ENCODE measurements at places on chromosomes 2 and 18. TPM values are rescaled to one million over a fixed set of nuclear protein-coding genes. Genes with fewer than 3 reads are reported as not detected.

Gene ZNF407
- total RNA-seq: 10.7 TPM

Gene SPEG
- total RNA-seq: 119 TPM

Gene MEIS1
- total RNA-seq: 40.1 TPM

Gene STPG4
- not detected for total RNA-seq

Gene HYCC2
- 14.5 TPM for total RNA-seq

Gene EFHD1
- total RNA-seq: 26.3 TPM

Gene TDRD15
- not detected for total RNA-seq

DNA sequence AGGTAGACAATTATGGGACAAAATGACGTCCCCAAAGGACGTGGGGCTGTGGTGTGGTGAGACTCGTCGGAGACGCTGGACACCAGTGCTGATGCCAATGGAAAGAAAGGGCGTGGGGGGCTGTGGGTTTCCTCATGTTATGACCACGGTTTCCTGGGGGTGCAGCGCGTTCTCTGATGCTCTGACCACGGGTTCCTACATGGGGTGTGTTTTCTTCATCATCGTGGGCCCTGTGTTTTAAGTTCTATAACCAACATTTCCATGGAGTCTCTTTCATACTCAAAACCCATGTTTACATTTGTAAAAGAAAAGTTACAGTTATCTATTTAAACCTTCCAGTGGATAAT is 141.6 kb downstream of the RTP5 start:
- no peak for DNase-seq

DNA sequence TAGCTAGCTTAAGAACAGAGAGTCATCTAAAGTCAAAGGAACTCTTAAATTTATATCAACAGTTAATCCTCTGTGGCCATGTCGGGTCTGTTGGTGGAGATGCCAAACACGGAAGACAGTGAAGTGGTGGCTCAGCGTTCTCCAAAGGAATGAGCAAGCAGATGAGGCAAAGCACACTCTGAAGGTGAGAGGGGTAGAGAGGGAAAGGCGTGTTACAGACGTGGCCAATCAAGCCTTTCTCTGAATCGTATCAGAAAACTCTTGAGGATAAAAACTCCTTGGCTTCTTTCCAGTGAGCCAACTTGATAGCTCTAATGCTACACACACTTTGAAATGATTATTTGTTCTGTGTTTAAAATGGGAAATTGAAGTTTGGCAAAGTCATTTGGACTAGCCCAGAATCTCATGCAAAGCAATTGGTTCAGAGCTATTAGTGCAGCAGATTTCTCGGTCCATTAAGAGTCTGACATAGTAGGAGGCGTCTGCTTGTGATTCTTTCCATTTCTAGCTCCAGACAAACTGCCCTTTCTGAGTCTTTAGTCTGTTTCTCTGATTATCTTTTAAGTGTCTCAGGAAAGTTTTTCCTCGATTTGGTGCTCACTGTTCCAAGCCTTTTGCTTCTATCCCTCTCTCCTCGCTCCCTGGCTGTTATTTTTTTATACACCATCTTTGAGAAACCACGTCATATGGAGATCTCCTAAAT is 57.5 kb upstream of the CPO start:
- no peak for DNase-seq

DNA sequence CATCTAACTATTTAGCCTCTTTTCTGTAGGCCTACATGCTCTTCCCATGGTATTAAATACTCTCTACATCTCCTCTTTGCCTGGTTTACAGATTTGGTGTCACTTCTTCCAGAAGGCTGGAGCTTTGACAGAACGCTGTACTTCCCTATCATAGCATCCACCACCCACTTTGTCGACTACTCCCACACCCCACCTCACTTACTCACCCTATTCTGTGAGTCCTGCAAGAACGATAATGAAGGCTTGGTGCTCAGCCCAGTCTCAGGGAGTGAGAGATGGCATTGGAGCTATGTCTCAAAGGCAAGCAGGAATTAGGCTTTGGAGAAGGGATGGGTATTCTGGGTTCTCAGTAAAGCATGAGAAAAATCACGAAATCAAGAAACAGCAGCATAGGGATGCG is 20.3 kb upstream of the KDM3A start:
- no peak for DNase-seq

GRCh38 chr2:32591669-32592463 is 36.0 kb upstream of the TTC27 start:
- no peak for DNase-seq

DNA sequence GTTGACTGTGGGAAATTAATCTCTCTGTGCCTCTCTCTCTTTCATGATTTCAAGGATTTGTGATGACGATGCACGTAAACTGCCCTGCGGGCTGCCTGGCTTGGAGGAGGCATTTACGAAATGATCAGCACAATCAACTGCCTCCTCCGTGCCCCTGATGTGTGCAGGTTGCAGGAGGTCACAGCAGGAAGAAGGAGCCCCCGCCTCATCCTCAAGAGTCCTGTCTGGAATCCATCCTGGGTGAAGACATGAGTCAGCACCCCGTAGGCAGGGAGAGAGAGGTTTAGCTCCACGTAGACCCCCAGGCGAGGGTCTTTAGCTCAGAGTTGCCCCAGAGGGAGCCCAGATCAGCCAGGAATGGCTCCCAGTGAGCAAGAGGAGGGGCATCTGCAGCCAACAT is 17.1 kb upstream of the TEX51 start:
- no peak for DNase-seq

- DNase-seq: peak; percentile 25
These were observed at the start of gene SCN1A for GRCh38 chr2:166127217-166128155. Gene SCN1A, minus strand, starts transcription at chr2:166128020. Its CDS starts 54,399 bp downstream, at chr2:166073621.

GRCh38 chr2:222707689-222708273 is 36.3 kb downstream of the MOGAT1 start:
- no peak for DNase-seq

DNA sequence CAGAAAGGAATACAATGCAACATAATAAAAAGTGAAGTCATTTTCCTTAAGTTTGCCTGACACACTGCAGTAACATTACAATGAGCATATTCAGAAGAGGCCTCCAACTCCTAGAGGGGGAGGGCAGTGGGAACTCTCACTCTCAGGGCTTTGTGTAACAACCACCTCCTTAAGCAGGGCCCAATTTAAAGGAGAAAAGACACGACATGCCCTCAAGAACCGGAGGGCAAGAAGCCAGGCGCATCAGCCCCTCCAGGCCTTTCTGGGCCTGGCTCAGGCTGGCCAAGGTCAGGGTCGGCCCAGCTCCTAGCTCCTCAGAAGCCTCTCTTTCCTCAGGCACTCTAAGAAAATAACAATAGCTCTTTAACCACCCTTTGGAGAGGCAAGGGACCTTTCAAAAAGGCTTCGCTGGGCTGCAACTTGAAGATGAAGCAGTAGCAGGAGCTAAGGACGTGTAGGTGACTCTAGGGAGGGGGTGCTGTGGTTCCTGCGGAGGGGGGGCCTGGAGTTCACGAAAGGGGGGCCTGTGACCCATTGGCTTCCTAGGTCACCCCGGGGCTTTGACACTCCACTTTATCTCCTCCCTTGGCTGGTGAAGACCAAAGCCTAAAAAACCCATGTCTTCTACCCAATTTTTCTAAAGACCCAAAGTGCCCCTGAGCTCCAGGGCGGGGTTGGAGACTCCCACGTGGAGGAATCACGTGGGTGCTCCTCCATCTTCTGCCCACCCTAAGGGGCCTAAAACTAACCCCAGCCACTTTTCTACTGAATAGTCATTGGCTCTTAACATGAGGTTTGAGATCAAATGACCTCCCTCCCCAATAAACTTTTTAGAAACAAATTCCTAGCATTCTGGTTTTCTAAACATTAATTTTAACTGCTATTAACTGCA is 13.3 kb downstream of the SERTAD2 start:
- no peak for DNase-seq

- DNase-seq: no peak
These were observed 20.5 kb downstream of the RAB11FIP5 start for GRCh38 chr2:73092146-73092783.

DNA sequence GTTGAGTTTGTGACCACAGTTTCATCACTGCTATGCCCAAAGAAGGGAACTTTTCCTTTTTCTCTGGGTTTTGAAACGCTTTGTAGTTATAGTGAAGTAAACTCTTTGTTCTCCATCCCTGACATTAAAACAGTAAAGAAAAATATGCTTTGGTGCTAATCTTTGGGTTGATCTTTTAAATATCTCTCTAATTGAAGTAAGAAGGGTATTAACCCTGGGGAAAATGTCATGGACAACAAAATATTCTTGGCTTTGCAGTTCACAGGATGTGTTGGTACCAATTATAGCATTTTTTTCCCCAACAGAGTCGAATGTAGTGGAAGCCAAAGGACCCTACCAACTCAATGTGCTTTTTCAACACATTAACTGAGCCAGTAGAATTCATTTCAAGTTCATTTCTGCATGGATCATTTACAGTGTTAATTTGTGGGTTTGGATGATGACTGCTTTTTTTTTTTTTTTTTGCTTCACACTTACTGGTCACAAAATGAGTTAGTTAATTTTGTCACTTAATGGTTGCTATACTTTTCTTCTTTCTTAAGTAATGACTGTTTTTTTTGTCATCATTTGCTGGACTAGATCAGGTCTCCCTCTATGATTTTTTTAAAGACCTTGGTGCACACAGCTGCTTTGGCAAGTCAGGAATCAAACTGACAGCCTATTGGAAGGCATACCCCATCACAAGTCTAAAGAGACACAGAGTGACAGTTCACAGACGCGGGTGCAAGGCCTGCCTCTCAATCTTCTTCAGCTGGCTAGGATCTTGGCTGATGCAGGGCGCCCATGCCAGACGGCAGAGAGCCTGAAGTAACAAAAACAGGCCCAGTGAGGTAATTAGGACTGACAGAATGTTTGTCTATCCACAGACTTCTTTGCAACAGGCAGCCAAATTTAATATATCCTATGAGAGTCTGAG is 98.8 kb upstream of the MMADHC start:
- DNase-seq: no peak

GRCh38 chr2:10765914-10766313 is 44.5 kb downstream of the ATP6V1C2 start:
- DNase-seq: no peak

DNA sequence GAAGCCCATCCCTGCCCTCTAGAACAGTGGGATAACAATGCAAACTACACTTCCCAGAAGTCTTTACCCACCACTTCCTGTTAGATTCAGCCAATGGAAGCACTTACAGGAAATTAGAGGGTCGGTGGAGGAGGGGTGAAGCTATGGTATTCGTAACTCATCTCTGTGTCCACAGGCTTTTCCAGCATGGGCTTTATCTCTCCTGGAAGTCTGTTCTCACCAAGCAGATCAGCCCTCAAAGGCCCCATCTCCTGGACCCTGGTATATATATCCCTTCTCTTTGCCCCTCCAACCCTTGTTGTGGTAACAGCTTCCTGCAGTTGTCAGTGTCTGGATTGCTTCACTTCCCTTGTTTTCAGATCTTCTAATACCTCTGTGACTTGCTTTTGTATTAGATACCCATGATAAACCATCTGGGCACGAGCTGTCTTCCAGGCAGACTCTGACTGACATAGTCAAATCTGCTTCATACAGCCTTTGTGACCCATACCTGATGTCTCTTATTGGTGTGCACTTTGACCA is 475.0 kb upstream of the POU3F3 start:
- DNase-seq: no peak

DNA sequence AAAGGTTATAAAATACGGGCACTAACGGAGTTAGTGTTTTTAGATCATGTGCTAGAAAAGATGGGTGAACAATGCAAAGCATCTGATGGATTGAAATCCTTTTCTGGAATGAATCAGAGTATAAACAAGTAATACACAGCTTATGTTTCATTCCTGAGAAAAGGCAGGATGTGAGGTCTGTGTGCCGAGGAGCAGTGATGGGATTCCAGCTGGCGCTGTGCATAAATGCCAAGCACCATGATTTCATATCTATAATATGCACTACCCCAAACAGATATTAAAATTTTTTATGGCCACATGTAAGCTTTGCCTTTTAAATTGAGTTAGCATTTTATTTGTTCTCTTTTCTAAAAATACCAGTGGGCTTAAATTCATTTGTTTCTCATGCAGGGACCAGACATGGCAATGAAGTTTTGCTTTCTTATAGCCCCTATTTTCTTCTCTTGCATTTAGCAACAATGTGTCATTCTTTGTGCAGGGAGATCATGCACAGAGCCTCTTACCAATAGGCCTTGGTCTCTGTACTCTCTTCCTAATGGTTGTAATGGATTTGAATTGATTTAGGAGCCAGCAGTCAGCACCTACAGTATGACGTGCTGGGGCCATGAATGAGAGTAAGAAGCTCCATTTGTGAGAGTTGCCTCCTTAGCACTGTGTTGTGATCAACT is 323.9 kb downstream of the SLC8A1 start:
- DNase-seq: no peak

- DNase-seq: no peak
These were observed 62.9 kb downstream of the DIS3L2 start for GRCh38 chr2:232024457-232024856.

DNA sequence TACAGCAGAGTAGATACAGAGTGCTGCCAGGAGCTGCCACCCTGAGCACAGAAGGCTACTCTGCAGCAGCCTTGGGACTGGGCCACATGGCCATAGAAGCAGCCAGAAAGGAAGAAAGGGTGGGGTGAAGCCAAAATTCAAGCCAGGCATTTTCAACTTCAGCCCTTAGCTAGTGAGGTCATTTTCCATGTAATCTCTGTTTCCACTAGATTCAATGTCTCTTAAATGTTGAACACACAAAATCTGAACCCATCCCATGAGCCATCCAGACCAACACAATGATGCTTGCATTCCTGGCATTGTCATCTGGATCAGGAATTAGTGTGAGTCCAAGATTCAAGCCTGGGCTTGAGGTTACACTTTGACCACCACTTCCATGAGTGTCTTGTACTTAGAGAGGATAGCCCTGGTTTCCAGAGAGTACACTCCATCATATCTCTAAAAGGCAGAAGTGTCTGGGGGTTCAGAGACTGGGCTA is 243.6 kb downstream of the OSR1 start:
- DNase-seq: no peak

GRCh38 chr2:208373460-208374089 is 33.0 kb upstream of the PTH2R start:
- DNase-seq: no peak

DNA sequence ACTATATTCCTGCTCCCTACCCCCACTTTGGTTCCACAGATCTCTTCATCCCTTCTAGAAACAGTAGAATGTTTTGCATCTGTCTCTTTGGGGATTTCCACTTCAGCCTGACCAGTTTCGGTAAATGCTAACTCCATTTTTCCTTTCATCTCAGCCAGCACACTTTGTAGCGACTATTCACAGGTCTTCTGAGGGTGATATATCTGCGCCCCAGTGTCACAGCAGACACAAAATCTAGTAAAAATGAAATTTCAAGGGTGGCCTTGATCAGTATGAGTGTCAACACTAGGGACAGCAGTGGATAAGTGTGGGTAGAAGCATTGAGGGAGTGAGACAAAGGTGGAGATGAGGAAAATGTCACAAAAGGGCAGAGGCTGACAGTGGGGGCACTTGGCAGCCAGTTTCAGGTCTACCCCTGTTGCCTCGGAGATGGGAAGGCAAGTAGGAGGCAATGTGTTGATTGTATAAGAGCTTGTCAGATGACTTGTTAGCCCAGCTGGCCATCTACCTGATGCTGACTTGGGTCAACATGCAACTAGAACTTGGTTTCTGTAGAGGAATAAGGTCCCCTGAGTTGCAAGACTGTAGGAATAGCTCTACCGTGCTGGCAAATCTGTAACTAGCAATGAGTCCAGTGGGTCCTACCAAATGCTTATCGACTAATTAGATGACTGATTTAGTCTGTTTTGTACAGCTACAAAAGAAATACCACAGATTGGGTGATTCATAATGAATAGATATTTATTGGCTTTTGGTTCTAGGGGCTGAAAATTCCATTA is 60.7 kb downstream of the CXCR4 start:
- DNase-seq: no peak

Data from Right ventricle myocardium inferior (tissue), 1 donor.